Upper lobe of left lung (tissue), 6 donors: ENCODE measurements at places on chromosomes 1 and 21.

- no peak for DNase-seq
These were observed 25.3 kb downstream of the TRIM11 start for GRCh38 chr1:228381356-228381755.

GRCh38 chr1:238177960-238178645 lies 287.4 kb upstream of the ZP4 start:
- no peak for DNase-seq

GRCh38 chr1:79588719-79589118 lies 582.2 kb upstream of the ADGRL4 start:
- no peak for DNase-seq

DNA sequence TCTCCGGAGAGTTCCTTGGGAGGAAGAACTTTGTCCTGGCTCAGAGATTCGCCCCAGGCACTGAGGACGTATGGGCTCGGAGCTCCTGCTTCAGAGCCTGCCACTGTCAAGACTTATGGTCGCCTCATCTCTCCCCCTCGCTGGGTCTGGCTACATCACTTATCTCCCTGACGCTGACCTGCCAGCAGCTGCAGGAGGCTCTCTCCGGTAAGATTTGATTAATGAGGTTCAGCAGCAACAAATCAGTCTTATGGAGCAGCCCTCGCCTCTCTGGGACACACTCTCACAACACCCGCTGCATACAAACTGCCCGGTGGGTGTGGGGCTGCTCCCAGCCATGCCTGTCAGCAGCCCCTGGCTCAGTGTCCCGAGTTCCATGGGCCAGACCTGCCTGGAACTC lies 297.8 kb downstream of the RRAGC start:
- DNase-seq: no peak

- DNase-seq: no peak
These were observed 13.6 kb downstream of the GRIK3 start for GRCh38 chr1:37020653-37021277.

GRCh38 chr1:164950541-164950986 lies 391.6 kb downstream of the PBX1 start:
- DNase-seq: no peak

- no peak for DNase-seq
These were observed 211.1 kb downstream of the DUSP10 start for GRCh38 chr1:221530791-221531190.

DNA sequence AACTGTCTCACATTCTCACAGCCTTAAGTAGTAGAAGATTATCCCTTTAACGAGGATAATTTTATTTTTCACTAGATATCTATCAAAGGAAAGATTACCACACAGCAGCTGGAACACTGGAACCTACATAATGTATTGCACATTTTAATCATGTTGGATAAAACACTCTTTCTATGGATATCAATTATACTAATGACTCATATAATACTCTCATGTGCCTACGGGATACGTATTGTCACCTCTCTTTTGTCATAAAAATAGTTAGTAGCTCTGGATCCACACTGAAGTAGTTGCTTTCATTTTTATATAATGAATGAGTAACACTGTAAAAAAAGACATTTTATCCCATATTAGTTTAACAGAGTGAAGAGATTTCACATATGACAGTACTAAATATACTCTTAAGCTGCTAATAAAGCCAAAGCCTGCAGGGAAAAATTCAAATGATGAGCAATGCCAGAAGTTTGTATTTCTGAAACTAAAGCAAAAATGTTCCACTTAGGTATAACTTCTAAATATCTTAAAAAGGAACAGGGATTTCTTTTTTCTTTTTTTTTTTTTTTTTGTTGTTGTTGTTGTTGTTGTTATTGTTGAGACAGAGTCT lies 408.7 kb upstream of the PKN2 start:
- DNase-seq: no peak

GRCh38 chr1:68558321-68559026 lies 61.6 kb upstream of the DEPDC1 start:
- no peak for DNase-seq

- no peak for DNase-seq
These were observed 647 bp downstream of the DESI2 start for GRCh38 chr1:244653439-244654107.

DNA sequence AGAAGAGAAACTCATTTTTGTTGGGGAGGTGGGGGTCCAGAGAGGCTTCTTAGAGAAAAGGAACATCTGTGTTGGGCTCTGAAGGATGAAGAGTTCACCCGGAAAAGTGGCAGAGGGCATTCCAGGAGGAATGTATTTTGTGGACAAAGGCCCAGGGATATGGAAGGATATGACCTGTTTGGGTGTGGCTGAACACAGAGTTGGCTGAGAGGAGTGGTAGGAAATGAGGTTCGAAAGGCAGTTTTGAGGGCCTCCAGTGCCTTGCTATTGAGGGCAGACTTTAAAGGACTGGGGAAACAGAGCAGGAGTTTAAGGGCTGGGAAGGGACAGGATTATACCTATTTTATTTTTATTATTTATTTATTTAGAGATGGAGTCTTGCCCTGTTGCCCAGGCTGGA lies 27.3 kb upstream of the WASF2 start:
- DNase-seq: no peak

DNA sequence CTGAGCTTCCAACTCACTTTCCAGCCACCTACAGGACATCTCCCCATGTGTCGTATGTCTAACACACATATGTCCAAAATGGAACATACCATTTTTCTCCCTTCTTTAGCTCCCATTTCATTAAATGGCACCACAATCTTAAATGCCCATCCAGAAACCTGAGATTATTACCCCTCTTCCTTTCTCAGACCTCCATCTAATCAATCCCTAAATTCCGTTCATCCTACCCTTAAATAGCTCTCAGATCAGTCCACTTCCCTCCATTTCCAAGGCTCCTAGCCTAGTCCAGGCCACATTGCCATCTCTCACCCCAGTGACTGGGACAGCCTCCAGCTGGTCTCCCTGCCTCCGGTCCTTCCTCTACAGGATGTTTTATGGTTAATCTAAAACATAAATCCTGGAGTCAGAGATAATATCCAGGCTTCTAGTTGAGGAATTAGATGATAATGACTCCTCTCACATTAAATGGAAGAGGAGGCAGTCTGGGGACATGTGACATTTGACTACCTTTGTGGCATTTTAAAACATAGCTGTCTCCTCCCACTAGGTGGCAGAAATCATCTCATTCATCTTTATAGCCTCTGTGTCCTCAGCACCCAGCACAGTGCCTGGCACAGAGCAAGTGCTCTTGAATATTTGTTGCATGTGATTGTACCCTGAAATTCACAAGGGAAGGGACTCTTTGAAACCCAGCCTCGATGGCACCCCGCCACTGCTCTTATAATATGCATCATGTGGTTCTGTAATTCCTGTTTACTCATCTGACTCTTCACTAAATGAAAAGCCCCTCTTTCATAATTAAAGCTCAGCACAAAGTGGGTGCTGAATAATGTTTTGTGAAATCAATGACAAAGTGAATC lies 102.3 kb downstream of the TMEM53 start:
- DNase-seq: no peak

- DNase-seq: no peak
These were observed 281.6 kb downstream of the BRINP3 start for GRCh38 chr1:190196020-190196419.

GRCh38 chr1:100894603-100895539 lies at the start of gene EXTL2:
EXTL2 (minus strand) TSS chr1:100894842; CDS start chr1:100888757, 6,085 bp downstream.
- DNase-seq: peak; percentile 85

GRCh38 chr1:237712082-237712481 lies 178.6 kb downstream of the ZP4 start:
- DNase-seq: no peak

GRCh38 chr1:101453844-101454243 lies 217.0 kb downstream of the S1PR1 start:
- DNase-seq: no peak

- DNase-seq: no peak
These were observed 3.0 kb downstream of the EPS8L3 start for GRCh38 chr1:109760581-109761226.

DNA sequence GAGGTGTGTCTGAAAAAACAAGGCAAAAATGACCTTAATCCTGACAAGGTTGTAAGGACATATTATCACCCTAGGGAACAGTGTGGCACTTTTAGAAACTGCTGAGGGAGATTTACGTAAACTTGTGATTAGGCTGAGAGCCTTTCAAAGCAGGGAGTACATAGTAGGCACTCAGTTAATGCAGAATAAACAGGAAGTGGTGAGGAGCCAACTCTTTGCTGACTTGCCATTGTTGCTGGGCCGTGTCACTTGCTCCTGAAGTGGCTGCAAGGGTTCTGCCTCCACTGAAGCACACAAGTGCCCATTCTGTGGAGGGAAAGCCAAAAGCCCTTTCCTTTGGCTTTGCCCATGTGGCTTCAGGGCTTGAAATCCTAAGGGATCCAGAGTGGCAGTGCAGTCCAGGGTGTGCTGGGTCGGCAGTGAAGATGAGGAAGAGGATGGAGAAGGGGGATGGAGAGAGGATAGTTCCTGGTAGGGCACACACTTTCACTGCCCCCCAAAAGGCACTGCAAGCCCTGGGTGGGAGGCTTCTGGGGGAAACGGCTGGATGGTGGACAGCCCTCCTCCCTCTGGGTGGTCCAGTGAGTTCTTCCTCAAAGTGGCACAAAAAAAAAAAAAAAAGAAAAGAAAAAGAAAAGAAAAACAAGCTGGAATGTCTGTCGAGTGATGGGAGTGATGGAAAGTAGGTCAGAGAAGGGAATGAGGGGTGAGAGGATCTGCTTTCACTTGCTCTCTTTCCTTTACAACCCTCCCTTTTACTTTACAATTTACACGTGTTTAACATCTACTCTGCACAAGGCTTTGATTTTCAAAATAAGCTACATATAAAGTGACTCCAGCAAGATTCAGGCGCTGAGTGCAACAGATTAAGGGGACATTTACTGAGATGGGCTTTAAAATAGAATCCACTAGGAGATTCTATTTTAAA lies 13.7 kb upstream of the RHEX start:
- DNase-seq: no peak

GRCh38 chr1:103497404-103497803 lies 28.1 kb upstream of the RNPC3 start:
- no peak for DNase-seq

DNA sequence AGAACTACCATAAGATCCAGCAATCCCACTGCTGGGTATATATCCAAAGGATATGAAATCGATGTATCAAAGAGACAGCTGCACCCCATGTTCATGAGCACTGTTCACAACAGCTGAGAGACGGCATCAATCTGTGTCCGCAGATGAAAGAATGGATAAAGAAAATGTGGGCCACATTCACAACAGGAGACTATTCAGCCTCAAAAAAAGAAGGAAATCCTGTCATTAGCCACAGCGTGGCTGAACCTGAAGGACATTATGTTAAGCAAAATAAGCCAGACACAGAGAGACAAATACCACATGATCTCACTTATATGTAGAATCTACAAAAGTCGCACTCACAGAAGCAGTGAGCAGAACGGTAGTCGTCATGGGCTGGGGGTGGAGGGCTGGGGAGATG lies 99.2 kb upstream of the IFFO2 start:
- no peak for DNase-seq

DNA sequence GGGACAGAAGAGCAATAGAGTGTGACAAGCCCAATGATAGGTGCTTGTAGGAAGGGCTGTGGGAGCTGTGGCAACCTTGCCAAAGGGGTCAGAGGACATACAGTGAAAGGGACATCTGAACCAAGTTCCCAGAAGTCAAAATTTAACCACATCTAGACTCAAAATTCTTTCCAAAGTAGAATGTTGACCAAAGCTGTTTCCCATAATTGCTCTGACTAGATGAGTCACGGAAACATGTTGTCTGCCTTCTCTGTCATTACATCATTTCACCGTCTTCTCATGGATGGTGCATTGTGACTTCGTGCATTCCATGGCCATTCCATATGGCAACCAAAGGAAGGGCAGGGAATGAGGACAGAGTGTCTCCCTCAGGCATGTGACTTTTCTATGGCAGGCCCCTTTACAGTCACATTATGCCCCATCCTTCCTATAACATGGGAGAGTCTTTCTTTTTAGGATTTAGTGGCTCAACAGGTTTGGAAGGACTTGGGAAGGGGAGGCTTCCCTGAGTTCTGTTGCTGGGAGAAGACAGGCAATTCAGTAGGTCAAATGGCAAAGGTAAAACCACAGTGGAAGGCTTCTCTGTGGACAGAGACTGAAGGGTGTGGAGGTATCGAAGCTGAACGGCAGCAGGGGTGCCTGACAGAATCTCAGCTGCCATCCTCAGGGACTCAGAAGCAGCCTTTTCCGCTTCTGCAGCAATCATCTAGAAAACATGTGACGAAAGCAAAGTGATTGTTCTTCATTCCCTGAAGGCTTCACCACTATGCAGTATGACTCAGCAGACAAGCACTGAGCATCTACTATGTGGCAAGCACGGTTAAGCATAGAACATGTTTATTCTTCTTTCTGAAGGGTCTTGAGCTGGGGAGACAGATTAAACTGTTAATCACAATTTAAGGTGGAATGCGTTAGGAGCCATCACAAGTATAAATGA lies 24.7 kb downstream of the NPHS2 start:
- no peak for DNase-seq

GRCh38 chr1:56491441-56491840 lies 87.9 kb downstream of the PLPP3 start:
- DNase-seq: no peak

GRCh38 chr21:25171438-25171837 lies 435.8 kb downstream of the MRPL39 start:
- DNase-seq: no peak

DNA sequence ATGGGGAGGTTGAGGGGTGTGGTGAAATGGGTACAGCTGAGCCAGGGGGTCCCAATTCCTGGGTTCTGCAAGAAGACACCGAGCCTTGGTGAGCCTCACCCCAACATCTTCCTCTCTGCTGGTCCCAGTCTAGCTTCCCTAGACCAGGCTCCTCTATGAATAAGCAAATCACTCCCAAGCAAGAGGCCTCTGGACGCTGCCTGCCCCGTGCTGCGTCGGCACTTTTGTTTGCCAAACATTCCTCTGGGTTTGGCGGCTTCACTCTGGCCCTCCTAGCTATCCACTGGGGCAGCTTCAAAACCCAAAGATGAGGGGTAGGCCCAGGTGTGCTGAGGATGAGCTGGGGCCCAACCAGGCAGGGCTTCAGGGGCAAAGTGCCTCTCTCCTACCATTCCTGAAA lies 137.1 kb upstream of the CD34 start:
- no peak for DNase-seq

DNA sequence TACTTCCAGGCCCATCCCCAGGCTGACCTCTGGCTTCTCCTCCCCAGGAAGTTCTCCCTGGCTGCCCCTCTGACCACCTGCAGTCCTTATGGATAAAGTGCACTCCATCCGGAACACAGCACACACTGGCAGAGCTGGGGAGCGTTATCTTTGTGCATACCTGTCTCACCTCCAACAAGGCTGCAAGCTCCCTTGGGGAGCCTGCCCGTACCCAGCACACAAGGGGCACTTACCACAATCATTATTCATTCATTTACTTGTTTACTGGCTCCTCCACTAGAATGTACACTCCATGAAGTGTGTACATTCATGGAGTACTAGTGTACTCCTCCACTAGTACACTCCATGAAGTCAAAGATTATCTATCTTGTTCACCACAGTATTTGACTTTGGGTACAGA lies 30.3 kb downstream of the GLIS1 start:
- no peak for DNase-seq

- no peak for DNase-seq
These were observed 45.5 kb downstream of the TOR3A start for GRCh38 chr1:179127163-179127895.
